Colonic mucosa (tissue), 4 donors: ENCODE measurements at places on chromosomes 2 and 18. TPM values are rescaled to one million over a fixed set of nuclear protein-coding genes. Genes with fewer than 3 reads are reported as not detected.

DNA sequence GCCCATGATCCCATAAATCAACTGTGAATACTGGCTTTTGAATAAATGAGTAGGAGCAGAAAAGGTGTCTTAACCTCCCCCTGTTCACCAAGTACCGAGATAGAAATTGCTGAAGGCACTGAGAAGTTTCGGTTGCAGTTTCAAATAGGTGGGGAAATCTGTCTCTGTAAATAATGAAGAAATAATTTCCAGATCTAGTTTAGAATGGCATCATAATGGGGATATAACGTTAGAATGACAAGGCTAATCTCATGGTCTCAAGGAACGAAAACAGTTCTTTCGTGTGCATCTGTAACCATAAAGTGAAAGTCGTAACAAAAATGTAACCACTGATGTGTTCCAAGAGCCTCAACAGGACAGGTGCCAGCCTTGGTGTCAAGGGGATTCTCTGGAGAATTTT is 49.9 kb upstream of the TMEM18 start:
- no peak for DNase-seq

- peak; percentile 29 for DNase-seq
These were observed 2.1 kb upstream of the CHCHD5 start for GRCh38 chr2:112582314-112582746.

Gene TXNDC2
- not detected for total RNA-seq

DNA sequence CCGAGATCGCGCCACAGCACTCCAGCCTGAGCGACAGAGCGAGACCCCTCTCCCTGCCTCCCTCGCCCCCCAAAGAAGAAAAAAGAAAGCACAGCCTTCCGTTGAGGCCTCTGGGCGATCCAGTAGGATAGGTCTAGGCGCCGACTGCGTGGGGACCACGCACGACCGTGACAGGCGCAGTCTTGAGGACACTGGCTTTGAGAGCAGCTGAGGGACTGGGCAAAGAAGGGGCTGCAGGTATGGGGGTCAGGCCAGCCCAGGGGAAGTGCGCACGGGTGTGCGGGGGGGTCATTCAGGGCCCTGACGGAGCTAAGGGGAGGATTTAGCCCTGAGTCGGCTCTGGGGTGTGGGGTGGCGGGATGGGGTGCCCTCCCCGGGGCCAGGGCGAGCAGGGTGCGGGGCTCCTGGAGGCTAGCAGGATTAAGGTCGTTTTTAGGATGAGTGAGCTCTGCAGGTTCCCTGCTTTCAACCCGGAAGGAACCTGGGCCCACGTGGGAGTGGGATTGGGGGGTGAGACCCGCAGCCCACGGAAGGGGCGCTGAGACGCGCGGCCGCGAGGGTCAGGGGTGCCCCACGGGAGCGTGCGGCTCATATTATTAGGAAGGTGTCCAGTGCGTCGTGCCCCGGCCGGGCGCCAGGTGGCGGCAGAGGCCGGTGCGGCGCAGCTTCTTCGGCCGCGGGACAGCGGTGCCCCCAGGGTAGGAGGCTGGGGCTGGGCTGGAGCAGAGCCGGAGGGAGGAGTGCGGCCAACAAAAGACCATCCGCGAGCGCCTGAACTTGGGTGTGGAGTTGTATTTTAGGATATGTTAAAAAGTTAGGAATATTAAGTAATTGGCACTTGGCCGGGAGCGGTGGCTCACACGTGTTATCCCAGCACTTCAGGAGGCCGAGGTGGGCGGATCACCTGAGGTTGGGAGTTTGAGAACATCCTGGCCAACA is 20.5 kb upstream of the ZNF236 start:
- peak; percentile 54 for DNase-seq

Gene NEUROD1
- 3.0 TPM for total RNA-seq

- peak; percentile 39 for DNase-seq
These were observed 6.7 kb downstream of the CHMP3 start for GRCh38 chr2:86556508-86556907.

DNA sequence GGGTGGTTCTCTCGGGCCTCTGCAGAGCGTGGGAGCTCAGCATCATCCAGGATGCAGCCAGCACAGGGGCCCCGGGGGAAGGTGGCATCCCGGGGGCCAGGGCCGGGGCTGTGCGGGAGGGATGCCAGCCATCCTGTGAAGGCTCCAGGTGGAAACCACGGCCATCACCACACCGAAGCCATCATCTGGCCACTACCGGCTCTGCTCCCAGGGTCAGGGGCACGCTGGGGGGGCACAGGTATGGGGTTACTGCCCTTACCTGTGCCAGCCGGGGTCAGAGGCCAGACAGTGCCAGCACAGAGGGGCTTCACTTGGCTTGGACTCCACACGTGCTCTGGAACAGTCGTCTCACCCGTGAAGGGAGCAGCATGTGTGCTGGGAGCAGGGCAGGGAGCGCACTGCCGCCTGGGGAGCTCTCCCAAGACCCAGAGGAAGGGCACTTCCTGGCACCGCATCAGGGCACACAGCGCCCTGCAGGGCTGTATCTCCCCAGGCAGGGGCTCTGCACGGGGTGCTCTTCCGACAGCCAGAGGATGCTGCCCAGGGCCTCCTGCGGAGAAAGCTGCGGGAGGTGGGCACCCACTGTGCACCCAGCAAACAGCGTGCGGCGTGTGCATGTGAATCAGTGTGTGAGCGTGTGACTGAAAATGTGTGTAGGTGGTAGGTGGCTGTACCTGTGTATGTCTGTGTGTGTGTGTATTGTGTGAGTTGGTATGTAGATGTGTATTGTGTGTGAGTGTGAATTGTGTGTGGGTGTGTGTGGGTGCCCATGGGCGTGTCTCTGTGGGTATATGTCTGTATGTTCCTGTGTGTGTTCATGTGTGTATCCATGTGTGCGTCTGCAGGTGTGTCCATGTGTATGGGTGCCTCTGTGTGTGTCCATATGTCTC is 75.0 kb downstream of the PTGR3 start:
- DNase-seq: peak; percentile 15

DNA sequence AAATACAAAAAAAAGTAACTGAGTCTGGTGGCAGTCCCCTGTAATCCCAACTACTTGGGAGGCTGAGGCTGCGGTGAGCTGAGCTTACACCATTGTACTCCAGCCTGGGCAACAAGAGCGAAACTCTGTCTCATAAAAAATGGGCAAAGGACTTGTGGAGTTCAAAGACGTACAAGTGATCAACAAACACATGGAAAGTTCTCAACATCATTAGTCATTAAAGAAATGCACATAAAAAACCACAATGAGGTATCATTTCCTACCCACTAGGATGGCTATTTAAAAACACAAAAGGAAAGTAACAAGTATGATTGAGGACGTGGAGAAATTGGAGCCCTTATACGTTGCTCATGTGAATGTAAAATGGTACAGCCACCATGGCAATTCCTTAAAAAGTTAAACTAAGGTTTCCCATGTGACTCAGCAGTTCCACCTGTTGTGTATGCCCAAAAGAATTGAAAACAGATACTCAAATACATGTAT is 52.3 kb downstream of the RAB10 start:
- no peak for DNase-seq

DNA sequence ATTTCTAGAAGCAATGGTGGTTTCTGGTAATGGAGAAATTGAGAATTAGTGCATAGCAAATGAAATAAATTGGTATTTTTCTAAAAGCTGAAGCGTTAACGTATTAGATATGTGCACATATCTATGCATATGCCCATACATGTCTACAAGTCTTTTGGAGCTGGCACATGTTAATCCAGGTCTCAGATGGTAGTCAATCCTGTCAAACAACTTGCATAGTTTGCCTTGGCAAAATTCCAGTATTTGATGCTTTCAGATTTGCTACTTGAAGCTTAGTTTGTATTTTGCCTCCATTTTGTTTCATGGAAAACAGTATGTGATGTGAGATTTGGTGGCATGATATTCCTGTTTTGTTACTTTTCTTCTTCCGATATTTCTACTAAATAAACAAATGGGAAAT is 304.6 kb downstream of the PARD3B start:
- no peak for DNase-seq

GRCh38 chr18:46787674-46788073 is 30.8 kb upstream of the ST8SIA5 start:
- DNase-seq: no peak

DNA sequence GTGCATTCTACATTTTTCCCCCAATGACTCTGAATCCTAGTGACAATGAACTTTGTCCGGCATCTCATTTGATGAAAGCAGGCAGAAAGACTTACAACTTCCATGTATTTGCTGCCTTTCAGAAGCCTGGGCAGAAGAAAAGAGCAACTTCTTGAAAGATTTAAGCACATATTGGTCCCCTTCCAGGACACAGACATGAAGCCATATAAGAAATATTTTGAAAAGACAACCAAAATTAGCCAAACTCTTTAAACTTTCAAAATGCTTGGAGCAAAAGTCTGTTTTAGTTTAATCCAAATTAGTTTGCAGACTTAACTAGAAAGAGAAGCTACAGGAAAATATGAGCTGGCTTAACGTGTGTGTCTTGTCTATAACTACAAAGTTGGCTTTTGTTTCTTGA is 492.5 kb downstream of the NR4A2 start:
- no peak for DNase-seq

DNA sequence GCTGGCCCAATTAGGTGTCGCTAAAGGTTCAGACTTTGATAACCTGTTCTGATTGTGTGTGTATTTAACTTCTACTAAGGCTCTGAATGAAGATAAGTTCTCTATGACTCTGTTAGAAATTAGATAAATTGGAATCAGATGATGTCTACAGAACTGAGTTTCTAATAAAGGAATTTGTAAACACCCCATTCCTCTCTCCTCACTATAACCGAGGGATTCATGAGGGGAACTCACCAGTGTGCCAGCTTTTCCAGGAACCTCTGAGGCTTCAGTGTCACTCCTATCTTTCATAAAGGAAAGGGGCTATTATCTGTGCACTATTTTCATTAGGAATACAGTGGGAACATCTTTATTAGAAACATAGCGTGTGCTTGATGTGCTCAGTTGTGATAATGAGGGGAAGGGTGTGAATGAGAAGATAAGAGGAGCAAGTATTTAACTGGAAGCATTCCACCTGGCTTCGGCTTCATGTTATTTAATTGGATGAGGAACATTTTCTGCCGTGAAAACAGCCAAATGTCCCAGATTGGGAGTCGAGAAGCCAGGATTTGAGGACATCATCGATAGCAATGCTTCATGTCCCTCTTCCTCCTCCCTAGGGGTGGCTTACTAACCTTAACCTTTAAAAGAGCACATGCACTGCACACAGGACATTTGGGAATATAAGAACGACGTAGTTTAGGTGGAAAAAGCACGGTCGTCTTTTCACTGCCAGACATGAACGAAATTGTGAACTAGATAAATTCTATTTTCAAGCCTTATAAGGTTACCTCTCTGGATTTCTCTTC is 84.8 kb upstream of the TCF4 start:
- no peak for DNase-seq

Gene TOGARAM2
- total RNA-seq: 0.24 TPM

Gene HADHA
- total RNA-seq: 266 TPM

Gene DYNC1I2
- 107 TPM for total RNA-seq

Gene ANKRD62
- 0.40 TPM for total RNA-seq

GRCh38 chr2:11305338-11305737 is 39.1 kb downstream of the ROCK2 start:
- DNase-seq: no peak

Gene SP5
- total RNA-seq: 3.5 TPM

GRCh38 chr2:11290211-11290610 is 54.2 kb downstream of the ROCK2 start:
- no peak for DNase-seq

GRCh38 chr2:199457147-199458008 is at the start of gene SATB2:
Gene SATB2, minus strand, starts transcription at chr2:199457939. Its CDS starts 1,902 bp downstream, at chr2:199456037.
- peak; percentile 81 for DNase-seq

Gene SP100
- 35.7 TPM for total RNA-seq

GRCh38 chr18:4399929-4400328 is 55.2 kb downstream of the DLGAP1 start:
- no peak for DNase-seq

GRCh38 chr2:235773188-235773928 is 279.5 kb downstream of the AGAP1 start:
- no peak for DNase-seq

GRCh38 chr2:70116936-70117552 is 29.8 kb downstream of the PCBP1 start:
- DNase-seq: no peak

DNA sequence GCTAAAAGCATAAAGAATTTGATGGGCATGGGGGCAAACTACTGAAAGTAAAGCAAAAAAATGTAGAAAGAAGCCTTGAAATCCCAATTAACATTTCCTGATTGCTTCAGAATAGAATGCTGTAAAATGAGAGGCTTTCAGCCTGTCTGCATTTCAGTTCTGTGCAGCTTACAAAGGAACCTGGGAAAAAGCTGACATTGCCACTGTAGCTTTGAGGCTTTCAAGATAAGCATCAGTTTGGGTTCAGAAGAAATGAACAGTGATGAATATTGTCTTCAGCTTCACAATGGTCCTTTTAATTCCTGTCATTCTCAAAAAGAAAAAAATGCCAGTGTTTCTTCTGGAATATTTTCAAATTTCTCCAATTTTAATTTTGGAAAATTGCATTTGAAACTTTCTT is 242.7 kb downstream of the LRRTM1 start:
- no peak for DNase-seq

Gene RAPGEF4
- total RNA-seq: 1.5 TPM

Gene PRKRA
- total RNA-seq: 37.1 TPM
